AG04449 (cell line): ENCODE measurements at places on chromosomes 4 and X.

GRCh38 chrX:154809939-154810665, 4.8 kb upstream of the MPP1 start:
- DNase-seq = no peak

DNA sequence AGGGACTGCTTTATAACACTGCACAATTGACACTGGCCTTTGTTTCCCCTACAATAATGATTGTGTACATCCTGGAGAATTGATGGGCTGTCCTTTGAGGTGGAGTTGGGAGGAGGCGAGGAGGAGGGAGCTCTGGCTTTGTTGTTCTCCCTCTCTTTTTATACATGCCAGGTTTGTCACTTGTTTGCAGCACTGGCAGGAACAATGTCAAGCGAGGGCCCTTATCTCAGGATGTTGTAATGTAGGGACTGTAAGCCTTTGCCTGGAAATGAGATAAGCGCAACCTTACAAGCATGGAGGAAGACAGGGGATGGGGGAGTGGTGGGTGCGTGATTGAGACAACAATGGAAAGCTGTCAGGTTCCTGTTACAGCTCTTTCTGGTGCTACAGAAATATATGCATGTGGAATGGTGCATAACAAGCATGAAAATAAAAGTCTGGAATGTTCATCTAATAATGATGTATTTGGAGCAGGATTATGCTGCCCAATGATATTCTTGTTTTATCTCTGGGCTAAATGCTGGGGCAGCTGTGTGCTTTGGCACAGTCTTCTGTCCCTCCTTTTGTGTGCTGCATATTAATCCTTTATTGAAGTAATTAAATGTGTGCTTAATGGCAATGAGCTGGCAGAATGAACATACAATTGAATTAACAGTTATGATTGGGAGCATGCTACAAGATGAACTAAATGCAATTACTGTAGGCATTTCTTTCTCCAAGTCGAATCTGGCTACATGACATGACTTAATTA, 294.4 kb downstream of the GPAT3 start:
- no peak for DNase-seq

DNA sequence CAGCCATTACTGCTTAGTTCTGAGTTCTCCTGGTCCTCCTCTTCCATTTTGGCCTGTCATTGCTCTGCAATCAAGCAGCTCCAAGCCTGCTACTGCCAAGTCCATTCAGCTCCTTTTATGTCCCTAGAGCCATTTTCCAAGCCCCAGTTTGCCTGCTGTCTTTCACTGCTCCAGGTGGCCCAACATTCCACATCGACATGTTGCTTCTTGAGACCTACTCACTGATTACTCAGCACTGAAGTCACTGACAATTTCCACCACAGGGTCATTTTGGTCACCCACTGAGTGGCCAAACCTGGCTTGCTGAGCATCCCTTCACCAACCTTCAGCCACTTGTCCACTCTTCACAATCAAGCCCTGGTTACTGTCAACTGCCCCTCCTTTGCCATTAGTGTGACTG, 27.2 kb downstream of the LRIT3 start:
- no peak for DNase-seq

- DNase-seq = no peak
Measured at GRCh38 chr4:107392951-107393350, 327.1 kb downstream of the PAPSS1 start.

GRCh38 chr4:83981156-83981555, 445.2 kb downstream of the GPAT3 start:
- DNase-seq = no peak

DNA sequence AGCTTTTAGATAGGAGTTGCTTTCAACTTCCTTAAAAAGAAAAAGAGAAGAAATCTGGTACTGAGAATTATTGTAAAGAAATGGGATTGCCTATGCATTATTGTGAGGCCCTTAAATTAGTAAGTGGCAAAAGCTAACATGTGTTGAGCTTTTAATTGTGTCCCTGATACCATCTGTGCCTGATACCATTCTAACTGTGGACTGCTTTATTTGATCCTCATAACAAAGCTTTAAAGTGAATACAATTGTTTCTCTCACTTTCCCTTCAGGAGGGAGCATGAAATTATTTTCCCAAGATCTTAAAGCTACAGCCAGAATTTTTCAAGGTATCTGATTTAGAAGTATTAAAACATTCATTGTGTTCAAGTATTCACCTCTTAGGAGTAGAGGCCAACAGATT, 9.9 kb downstream of the KCTD8 start:
- DNase-seq = no peak

DNA sequence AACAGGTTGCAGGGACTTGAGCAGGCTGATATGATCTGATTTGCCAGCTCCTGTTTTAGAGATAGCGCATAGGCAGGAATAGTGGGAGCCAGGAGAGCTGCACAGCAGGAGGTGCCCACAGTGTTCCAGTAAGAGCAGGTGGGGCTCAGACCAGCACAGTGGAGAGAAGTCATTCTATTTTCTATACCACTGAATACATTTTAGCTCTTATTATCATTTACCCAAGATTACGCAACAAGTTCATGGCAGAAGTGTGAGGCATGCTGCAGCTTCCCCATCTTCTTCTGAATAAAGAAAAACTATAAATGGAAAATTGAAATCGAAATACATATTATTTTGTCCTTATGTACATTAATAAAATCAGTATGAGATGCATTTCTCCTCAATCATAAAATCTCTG, 114.7 kb upstream of the EDNRA start:
- no peak for DNase-seq

DNA sequence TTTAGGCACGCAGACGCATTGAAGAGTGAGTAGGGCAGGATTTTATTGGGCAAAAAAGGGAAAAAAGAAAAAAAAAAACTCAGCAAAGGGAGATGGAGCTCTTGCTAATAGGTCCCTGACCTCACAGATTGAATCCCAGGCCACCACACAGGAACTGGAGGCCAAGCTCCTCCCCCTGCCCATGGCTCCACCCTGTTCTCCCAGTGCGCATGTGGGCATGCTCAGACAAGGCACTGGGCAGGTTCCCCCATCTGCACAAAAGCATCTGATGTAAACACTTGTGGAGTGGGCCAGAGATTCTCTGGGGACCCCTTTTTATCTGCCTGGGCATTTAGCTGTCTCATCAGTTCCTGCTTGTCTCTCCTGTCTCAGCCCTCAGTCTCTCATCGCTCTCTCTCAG, 9.5 kb downstream of the FRMD7 start:
- DNase-seq = no peak

- no peak for DNase-seq
Measured at GRCh38 chrX:24399550-24399949, 39.1 kb downstream of the SUPT20HL1 start.

DNA sequence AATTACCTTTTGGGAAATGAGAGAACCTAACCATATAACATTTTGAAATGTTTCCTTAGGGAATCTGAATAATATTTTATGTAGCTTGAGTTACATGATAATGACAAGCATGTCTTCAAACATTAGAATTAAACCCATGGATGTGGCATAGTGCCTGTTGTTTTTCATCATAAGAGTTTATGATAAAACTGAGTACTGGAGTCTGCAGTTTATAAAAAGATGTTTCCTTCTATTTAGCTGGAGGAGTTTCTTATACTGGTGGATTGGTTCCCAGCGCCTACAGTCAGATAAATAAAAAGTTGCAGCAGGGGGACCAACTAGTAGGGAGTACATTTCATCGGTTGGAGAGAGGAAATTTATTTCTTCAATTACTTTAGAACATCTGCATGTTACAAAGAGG, 70.1 kb upstream of the PCDH18 start:
- DNase-seq = no peak

DNA sequence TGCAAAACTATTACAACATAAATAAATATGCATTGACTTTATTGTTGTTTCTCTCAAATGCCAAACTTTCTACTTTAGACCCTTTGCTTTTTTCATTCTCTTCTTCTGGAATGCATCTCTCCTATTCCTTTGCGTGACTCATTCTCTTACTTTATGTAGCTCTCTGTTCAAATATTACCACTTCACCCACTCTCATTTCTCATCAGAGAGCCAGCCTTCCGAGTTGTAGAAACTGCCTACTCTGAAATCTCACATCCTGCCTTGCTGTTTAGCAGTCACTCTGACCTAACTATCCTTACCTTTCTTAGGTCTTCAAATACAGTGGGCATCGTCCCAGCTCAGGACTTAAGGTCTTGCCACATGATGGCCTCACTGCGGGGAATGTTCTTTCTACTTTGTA, 143.5 kb downstream of the GALNTL6 start:
- DNase-seq = no peak

DNA sequence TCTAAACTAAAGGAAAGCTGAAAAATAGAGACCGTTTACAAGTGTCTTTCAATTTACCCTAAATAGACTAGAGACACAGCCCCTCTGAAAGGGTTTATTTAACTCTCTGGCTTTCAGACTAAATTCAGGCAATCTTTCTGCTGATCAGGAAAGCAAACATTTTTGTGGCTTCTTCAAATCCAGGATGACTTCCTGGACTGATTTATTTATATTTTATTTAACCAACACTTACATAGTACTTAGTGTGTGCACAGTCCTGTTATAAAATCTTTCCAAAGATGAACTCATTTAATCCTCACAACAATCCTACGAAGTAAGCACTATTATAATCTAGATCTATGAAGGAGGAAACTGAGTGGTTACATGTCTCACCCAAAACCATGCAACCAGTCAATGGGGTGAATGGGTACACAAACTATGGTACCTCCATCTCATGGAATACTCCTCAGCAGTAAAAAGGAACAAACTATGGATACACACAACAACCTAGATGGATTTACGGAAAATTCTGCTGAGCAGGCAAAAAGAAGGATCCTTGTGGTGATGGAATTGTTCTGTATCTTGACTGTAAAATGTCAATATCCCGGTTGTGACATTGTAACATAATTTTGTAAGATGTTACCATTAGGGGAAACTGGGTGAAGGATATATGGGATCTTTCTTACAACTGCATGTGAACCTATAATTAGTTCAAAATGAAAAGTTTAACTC, 64.1 kb upstream of the MAMLD1 start:
- no peak for DNase-seq

DNA sequence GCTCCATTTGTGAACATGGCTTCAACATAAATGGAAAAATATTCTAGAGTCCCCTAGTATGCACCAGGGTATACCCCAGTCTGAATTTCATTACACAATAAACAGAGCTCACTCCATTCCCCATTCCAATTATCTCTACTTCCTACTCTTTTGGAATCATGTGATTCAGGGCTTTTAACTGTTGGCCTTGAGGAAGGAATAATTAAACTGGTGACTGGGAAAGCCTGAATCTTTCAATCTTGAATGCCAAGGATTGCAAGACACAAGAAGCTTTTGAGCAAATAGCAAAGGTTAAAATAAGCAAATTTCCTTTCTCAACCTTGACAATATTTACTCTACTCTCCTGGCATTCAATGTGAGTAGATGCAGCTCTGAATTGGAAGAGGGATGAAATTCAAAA, 77.5 kb upstream of the INPP4B start:
- no peak for DNase-seq

DNA sequence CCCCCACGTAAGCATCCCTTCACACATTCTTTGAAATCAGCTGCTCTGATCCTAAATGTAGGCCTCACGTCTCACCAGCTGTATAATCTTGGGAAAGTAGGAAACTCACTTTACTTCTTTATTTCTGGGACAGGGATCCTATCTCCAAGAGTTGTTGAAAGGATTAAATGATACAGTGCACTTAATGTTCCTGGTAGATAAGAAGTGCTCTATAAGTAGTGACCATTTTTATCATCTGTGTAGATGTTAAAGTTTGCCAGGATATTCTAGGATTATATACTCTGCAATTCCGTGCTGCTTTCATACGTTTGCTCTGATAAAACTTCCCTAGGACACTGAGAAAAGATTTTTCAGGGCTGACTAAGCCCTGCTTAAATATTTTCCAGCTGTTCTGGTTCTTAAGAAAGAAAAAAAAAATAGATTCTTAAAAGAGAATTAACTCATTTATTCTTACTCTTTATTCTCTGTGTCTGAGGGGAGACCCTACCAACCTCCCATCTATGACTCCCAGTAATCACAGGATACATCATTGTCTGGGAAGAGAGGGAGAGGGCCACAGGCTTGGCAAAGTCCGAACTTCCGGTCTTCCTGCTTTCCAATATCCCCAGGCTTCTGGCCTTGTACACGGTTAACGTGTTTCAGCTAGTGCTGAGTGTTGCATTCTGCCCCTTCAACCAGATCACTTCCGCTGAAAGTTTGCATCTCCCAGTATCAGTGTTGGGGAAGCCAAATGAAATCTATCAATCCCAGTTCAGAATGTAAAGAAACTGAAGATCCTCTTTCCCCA, 269.2 kb downstream of the TRIML1 start:
- DNase-seq = no peak

- no peak for DNase-seq
Measured at GRCh38 chr4:105135785-105136184, 10.9 kb upstream of the TET2 start.

DNA sequence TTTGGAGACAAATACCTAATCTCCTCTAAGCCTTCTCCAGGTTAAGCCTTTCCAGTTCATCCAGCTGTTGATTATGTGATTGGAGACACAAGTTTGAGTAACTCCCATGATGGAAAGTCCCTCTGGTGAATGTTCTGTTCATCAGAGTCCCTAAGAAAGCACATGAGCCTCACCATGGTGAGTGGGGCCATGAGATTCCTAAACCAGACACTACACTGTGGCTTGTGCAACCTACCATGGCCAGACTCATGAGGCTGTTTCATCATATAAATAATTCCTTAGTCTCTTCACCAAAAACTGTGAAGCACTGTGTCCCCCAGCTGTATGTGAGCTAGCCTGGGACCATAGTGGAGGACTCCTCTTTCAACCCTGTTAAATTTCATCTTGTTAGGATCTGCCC, 14.4 kb downstream of the PKD2 start:
- DNase-seq = no peak

GRCh38 chrX:51694254-51694653, 11.6 kb upstream of the CENPVL2 start:
- no peak for DNase-seq

DNA sequence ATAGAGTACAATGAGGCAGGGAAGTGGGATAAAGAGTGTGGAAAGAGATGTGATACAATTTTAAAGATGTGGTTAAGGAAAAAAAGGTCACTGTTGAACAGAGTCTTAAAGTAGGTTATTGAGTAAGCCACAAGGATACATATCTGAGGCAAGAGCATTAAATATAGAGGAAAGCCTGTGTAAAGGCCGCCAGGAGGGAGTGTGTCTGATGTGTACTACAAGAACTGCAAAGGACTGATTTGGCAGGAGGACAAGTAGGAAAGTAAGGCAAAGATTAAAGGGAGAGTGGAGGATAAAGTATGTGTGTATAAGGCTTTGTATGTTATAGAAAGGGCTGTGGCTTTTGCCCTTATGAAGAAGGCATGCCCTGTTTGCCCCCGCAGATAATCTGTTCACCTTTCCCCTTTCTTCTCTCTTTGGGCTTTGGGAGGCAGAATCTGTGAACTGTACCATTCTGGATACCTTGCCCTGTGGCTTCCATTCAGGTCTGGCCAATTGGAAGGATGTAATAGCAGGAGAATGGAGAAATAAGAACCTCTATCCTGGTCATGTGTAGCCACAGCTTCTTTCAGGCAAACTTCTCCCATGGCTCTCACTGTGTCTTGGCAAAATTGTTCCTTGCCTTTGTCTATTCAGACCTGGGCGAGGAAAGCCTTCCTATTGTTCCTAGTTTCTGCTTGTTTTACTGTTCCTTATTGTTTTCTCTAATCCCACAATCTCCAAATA, 68.9 kb upstream of the FAM47B start:
- DNase-seq = no peak
